ENCODE measurements at places on chromosomes 12 and 14.

DNA sequence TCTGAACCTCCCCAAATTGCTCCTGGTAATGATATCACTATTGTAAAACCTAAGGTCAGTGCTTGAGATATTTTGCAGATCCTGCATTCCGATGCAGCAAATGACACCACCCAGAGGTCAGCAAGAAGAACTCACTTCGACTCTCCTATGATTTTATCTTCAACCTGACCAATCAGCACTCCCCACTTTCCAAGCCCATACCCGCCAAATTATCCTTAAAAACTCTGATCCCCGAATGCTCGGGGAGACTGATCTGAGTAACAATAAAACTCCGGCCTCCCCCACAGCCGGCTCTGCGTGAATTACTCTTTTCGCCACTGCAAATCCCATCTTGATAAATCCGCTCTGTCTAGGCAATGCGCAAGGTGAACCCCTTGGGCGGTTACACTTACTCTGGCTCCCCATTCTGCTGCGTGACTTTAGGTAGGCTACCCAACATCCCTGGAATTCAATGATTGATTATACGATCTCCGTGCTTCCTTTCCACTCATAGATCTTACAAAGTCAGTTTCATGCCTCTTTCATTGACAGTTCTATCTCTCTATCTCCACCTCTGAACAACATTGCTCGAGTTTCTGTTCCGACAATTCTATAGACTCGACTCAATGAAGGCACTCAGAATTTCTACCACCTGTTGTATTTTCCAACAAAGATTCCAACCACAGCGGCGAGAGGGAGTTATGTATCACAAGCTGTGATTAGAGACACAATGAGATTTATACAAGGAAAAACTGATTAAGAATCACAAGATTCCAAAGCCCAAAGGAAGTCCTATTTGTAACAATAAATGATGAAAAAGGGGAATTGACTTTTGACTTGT is 939 bp downstream of the NPC2 start:
- DNase-seq, result peak; percentile 13

DNA sequence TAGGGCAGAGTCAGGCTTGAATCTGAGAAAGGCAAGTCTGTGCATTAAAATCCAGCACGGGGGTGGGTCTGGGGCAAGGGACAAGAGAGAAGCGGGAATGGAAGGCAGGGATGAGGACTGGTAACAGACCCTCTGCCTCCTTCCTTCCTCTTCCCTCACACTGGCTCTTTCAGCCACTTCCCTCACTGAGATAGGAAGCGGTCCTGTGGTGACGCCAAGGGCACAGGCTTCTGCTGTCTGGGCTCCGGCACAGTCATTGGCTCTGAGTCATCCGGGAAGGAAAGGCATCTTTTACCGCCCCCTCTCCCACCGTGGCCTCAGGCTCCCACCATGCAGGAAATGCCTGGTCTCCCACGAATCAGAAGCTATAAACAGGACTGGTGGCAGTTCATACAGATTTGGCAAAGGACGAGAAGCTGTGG is 70.2 kb downstream of the ETV6 start:
- peak; percentile 56 for DNase-seq

GRCh38 chr12:93128332-93128707 is 199.2 kb upstream of the EEA1 start:
- no peak for DNase-seq

DNA sequence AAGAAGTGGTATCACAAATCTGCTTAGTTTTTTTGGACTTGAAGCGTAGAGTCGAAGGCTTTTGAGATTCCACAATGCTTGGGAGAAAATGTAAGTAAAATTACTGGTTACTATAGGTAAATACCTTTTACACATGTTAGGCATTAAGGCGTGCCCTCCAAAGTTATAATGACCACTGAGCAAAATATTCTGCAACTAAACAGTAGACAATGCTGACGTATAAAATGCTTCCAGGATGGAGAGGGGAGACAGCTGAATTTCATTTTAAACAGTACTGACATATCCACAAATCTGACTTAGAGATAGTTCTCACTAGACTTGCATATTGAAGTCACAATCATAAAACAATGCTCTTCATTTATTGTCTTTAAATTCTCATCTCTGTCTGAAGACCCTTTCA is 144.5 kb upstream of the DCN start:
- no peak for DNase-seq

DNA sequence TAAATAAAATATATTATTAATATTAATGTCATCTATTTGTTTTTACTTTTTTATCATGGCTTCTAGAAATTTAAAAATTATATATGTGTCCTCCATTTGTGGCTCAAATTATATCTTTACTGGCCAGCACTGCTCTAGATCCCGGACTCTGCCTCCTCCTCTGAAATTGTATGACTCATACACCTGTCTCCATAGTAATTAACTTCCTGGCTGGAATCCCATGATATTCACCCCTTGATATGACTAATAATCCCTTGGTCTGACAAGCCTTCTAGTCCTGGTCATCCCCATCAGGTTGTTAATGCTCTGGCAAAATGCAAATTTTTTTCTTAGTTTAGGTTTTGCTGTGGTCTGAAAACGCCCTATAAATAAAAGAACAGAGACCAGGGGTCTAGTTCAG is 116.2 kb downstream of the BMP4 start:
- no peak for DNase-seq

DNA sequence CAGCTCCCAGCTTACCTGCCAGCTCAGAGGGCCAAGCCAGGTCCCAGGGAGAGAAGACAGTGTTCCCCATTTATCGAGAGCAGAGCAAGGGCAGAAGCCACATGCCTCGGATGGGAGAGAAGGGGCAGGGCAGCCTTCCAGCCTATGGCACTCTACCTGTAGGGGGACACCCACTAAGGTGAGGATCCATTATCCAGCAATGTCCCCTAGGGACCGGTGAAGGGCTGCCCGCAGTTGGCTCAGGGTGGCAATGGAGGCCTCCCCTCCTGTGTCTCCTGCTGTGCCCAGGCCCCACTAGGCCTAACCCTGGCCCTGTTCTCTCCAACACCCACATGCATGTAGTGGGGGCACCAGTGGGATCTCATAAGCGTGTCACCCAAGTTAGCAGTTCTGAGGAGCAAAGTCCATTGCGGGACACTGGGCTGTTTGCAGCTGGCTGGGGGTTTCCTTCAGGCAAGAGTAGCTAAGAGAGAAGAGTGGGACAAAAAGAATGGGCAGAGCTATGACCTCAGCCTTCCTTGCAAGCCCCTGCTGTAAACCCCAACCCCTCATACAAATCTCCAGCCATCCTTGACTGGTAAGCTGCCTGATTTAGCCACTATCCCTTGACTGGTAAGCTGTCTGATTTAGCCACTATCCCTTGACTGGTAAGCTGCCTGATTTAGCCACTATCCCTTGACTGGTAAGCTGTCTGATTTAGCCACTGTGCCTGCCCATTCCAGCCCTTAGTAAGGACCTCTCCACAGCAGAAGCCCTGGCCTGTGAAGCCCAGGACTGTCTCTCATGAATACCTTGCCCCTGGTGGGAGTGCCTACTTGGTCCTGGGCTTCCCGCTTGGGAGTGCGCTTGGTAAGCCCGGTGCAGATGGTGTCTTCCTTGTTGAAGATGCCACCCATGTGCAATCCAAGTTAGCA is 5.2 kb upstream of the ASB2 start:
- no peak for DNase-seq

DNA sequence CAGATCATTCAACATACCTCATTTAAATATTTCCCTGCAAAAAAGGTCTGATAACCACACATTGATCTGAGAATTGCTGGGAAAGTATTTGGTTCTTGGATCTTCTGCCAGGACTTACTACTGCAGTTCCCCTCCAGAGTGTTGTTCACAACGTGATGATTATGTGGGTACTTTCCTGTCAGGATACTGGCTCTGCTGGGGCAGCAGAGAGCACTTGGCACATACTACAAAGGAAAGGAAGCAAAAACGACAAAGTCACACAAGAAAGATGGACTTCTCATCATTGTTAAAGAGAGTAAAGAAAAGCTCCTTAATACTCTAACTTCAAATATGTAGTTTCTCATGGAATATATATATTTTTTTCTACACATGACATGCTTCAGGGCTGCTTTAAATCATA is 11.5 kb downstream of the GNS start:
- DNase-seq, result no peak

DNA sequence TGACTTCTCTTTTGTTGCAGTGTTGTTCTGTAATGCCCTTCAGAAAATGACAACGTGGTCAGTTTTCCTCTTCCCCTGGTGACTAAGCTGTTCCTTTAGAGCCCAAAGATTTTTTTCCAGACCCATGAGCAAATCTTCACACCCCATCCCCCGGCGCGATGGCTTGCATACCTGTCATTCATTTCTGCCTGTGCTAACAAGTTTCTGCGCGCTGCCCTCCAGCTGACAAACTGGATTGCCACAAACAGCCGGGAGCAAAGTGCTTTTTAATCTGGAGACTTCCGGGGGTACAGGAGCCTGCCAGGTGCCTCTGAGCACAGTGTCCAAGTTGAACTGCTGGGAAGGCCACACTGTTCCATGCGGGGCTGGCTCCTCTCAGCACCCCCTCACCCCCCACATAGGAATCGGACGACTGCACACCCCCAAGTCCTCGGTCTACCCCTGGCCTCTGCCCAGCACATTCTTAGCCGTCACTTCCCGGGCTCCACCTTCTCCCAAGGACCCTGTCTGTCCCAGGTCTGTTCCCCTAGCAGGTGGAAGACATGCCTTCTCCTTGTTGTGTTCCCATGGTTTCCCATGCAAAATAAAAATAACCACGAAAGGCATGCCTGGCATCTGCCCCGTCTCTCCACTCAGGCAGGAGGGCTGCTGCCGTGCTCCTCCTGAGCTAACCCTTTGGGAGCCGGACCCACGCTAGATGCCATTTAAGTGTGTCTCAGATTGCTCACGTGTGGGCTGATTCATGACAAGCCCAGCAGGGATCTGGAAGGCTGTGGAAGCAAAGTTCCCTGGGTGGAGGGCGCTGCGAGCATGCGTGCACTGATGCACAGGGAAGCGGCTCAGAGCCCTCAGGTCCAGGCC is 14.1 kb downstream of the RILPL1 start:
- no peak for DNase-seq

- no peak for DNase-seq
These were observed 82.5 kb downstream of the NUMB start for GRCh38 chr14:73375861-73376260.

DNA sequence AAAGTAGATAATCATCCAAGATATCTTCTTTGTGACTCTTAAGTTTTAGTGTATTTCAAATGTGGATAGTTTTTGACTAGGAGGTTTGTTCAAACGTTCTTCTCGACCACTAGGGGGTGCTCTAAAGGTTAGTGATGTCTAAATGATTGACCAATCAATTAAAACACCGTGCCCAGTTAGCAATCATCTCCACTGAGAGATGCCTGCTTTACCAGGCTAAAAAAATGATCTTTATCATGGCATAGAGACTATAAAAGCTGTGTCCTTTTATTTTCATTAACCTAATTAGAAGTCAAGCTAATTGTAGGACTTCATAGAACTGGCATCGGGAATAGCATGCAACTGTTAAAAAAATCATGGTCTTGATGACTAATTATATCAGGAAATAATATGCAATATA is 153.9 kb downstream of the PRKCH start:
- no peak for DNase-seq

GRCh38 chr14:89644641-89645040 is 227.6 kb upstream of the FOXN3 start:
- no peak for DNase-seq

GRCh38 chr12:1873531-1874510 is 44.6 kb downstream of the CACNA2D4 start:
- DNase-seq, result no peak

- DNase-seq, result no peak
These were observed 222.3 kb downstream of the PTPRO start for GRCh38 chr12:15544589-15544988.

GRCh38 chr14:76984787-76985375 is 43.6 kb downstream of the IRF2BPL start:
- DNase-seq, result no peak

GRCh38 chr14:90383731-90384542 is 12.9 kb upstream of the CALM1 start:
- peak; percentile 72 for DNase-seq

DNA sequence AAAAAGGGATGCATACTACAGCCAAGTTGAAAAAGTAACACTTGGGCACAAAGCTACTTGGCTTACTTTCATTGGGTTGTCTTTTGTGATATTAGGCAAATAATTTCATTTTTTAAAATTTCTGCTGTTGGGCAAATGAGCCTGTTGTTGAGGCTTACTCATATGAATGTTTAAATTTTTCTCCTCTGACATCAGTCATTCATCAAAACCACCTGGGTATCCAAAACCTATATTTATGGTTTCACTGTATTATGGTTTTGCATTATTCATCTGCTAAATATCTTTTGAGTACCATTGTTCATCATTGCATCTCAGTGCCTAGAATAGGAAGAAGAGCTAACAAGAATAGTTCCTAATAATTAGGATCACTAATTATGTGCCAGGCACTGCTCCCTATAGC is 28.1 kb downstream of the DYRK2 start:
- no peak for DNase-seq

DNA sequence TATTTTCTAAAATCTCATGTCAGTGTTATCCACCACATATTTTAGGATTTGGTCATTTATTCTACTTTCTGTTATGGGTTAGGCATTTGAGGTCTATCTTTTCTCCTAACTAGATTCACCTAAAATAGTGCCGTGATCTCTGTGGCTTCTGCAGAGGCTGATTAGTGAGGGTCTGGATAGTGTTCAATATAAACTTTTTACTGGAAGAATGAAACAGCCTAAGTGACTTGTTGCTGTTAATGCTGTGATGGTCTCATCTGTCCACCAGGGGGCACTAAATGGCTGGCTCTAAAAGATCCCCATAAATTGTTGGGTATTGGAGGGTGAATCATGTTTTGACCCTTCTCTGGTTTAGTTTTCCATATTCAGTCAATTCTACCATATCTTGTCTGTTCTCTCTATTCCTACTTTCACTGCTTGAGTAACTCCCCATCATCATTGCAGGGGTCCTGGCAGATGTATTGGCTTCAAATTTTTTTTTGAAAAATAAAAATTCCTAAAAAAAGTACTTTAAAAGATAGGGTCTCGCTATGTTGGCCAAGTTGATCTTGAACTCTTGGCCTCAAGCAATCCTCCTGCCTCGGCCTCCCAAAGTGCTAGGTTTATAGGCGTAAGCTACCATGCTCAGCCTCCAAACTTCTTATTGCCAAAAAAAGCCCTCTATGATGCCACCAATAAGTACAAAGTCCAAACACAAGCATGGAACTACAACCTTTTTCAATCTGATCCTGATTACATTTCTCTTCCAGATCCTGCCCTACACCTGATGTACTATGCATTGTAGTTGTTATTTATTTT is 6.9 kb downstream of the PABPN1 start:
- peak; percentile 75 for DNase-seq

- peak; percentile 92 for DNase-seq
These were observed at the start of gene GPR132 for GRCh38 chr14:105065280-105066228. TSS of gene GPR132 (minus strand) at chr14:105065430. CDS start at chr14:105055420, 10,010 bp downstream.

GRCh38 chr12:13252616-13253015 is 56.1 kb downstream of the EMP1 start:
- no peak for DNase-seq

DNA sequence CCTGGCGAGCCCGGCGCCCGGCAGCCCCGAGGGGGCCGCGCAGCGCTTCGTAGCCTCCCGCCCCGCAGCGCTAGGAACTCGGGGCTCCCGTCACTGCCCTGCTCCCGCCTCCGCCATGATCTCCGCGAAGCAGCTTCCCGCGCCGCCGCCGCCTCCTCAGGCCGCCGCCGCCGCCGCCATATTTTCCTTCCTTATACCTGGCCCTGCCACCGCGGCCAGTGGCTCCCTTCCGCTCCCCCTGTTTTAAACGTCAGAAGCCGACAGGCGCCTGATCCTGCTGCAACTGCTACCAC is 286 bp downstream of the PPP4R3A start:
- DNase-seq, result no peak
